ENCODE measurements at places on chromosomes 7 and 10. TPM values are rescaled to one million over a fixed set of nuclear protein-coding genes. Genes with fewer than 3 reads are reported as not detected.

LIPK gene
- not detected for polyA plus RNA-seq

LRRD1 gene
- polyA plus RNA-seq = 0.14 TPM

CAMK2B gene
- polyA plus RNA-seq = 3.4 TPM

GRCh38 chr7:17746020-17746530 lies 194.2 kb downstream of the SNX13 start:
- DNase-seq = no peak

GRCh38 chr10:110923856-110924493 lies 4.6 kb downstream of the SHOC2 start:
- no peak for DNase-seq

- DNase-seq = no peak
Measured at GRCh38 chr10:78972160-78972946, 96.4 kb upstream of the ZMIZ1 start.

GRCh38 chr7:141700848-141701371 lies 1.1 kb downstream of the DENND11 start:
- DNase-seq = no peak

Measured in renal cortex interstitium (tissue), 15 donors.